ENCODE measurements at places on chromosomes 4 and X. TPM values are rescaled to one million over a fixed set of nuclear protein-coding genes. Genes with fewer than 3 reads are reported as not detected.

Gene UTP3
- total RNA-seq: 28.0 TPM

Gene F11
- total RNA-seq: not detected

Gene RIPPLY1
- total RNA-seq: not detected

Gene MAGEA10
- not detected for total RNA-seq

Gene F8A2
- not detected for total RNA-seq

Gene LPAR4
- 0.52 TPM for total RNA-seq

Gene CHRNA9
- total RNA-seq: not detected

Gene PDZD4
- total RNA-seq: 0.17 TPM

Gene GRK4
- total RNA-seq: 1.3 TPM

Gene ANK2
- 3.8 TPM for total RNA-seq

Measured in epithelial cell of proximal tubule (primary cell).